ENCODE measurements at places on chromosomes 2 and 18.
A peak's percentile ranks its signal among the peaks of the same experiment; 100 is the strongest.

DNA sequence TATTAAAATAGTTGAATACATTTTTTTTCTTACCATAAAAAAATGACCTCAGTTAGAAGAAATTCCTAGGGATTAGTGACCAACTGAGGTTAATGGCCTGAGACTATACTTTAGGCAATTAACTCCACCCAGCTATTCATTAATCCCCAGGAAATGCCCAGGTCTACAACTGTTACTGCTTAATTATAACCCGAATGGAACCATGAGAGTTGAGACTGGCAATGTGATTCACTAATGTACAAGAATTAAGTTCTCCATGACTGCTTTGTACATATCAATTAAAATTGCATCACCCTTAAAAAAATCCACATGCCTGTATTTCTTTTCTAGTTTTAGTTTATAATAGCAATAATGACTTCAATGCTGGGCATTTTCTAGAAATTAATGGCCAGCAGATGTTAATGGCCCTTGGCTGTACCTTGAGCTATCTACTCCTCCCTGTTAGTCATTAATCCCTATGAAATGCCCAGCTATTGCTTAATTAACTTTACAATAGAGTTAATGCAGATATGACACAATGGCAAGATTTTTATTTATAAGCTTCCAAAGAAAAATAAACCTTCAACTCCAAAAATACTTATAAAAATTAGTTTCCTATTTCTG lies 44.1 kb downstream of the ERBB4 start:
- DNase-seq: no peak

DNA sequence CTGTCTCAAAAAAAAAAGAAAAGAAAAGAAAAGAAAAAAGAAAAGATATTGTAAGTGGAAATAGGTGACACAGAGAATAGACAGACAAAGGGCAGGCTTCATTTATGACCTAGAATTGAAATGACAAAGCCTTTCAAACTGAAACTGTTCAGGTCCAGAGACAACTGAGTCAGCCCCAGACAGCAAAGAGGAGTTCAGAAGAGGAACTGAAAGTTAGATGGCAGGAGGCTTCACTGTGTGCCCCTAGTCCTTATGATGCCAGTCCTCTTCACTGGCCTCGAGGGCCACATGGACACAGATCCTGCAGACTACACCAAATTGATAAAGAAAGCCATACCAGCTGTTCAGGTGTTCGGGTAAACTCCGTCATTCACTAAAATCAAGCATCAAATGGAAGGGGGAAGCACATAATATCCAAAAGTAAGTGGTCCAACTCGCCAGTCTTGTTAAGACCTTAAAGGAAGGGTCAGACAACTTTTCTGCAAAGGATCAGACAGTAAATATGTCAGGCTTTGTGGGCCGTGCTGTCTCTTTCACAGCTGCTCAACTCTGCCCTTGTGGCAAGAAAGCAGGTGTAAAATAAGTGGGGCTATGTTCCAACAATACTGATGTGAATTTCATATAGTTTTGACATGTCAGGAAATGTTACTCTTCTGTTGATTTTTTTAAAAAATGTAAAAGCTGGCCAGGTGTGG lies 231.9 kb upstream of the MGAT5 start:
- DNase-seq: no peak

- no peak for DNase-seq
These were observed 37.3 kb downstream of the GPD2 start for GRCh38 chr2:156473445-156473844.

DNA sequence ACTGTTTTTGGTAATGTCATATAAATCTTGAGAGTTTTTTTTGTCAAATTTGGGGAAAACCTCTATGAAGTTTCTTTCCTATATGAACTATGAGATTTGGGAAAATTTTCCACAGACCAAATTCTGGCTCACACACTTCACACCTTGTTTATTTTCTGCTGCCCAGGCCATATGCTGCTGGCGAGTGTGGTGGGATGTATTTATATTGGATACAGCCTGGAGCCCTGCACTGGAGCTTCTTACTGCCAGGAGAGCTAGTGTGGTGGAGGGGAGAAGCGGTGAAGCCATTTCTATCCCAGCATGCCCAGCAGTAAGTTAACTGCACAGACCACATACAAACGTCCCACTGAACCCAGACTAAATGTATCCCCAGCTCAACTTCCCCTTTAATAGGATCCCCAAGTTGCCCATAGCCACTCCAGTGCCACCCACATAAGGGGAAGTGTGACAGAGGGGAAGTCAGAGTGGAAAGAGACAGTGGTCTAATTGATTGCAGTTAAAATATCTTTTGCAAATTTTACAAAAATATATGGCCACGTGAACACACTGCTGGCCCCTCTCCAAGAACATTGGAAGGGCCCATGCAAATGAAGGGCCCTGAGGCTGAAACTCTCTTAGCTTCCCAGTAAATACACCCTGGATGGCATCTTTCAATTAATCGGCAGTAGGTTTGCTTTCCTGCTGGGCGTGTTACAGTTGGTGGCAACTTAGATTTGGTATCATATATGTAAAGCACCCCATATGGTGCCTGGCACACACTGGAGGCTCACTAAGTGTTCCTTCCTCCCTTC lies 146.6 kb upstream of the ITGA6 start:
- no peak for DNase-seq

GRCh38 chr2:79977792-79978191 lies 326.8 kb downstream of the LRRTM1 start:
- DNase-seq: no peak

DNA sequence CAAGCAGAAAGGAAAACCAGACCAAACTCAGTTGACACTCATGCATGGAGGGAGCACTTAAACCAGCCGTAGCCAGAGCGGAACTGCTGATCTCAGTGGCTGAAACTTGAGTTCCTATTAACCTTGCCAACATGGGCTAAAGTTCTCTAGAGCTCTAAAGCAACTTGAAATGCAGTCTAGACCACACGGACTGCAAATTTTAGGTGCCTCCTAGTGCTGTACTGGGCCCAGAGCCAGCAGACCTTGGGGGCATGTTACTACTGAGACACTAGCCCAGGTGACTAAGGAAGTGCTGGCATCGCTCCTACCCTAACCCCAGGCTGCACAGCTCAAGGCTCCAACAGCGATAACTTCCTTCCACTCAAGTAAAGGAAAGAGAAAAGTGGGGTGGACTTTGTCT lies 236.5 kb downstream of the AKAIN1 start:
- DNase-seq: no peak

DNA sequence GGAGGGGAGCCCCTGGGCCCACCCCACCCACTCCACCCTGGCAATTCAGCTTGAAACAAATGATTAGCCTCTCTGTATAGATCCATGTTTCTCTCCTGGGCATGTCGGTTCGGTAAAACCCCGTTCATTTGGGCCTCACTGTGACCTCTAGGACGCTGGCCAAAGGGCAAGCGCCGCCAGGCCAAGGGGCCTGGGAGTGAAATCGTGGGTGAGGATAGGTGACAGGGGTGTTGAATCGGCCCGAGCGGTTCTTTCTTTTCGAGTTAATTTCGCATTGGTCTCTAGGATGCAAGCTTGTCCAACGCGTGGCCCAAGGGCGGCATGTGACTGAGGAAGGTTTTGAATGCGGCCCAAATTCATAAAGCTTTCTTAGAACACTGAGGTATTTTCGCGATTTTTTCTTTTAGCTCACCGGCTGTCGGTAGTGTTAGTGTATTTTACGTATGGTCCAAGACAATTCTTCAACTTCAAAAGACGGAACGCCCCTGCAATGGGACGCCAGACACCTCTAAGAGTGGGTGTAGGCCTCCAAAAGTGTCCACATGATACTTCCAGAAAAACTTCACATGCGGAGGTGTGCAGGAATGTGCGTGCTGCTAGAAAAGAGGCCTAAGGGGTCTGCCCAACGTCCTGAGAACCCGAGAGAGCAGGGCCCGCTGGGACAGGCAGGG lies 9.8 kb upstream of the ARID5A start:
- no peak for DNase-seq

GRCh38 chr2:149735237-149735958 lies 147.8 kb upstream of the MMADHC start:
- no peak for DNase-seq

DNA sequence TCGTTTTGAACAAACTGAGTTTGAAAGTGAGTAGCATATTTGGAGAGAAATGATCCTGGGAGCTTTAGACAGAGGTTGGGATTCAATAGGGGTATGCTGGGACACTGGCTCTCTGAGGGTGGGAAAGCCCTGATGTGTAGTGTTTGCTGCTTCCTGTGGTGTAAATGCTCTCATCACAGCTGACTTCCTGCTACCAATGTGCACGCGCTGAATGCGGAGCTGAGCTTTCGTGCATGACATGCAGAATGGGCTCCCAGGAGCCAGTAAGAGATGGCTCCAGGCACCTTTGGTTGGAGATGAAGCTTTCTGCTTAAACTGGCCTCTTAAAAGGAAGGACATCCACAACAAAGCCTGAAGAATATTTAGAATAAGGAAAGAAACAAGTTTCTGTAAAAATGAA lies 224.1 kb upstream of the CCDC150 start:
- DNase-seq: no peak

GRCh38 chr18:66972681-66973080 lies 368.8 kb upstream of the CDH19 start:
- DNase-seq: no peak

GRCh38 chr2:25738383-25739343 lies 65.3 kb upstream of the DTNB start:
- DNase-seq: no peak

DNA sequence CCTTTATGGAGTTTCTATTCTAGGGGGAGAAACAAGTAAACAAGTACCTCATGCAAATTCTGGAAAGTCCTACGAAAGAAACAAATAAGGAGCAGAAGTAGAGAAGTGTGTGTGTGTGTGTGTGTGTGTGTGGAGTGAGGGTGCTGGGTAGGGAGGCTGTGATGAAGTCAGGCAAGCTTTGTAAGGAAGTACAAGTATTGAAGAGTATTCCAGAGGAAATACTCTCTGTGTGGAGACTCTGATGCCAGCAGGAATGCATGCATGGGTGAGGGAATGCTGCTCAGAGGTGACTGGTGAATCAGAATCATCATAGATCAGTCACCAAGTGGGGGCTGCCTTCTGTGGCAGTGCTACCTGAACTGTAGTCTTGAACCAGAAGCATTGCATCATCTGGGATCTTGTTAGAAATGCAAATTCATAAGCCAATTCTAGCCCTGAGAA lies 34.5 kb downstream of the SLC4A3 start:
- DNase-seq: peak; percentile 34

DNA sequence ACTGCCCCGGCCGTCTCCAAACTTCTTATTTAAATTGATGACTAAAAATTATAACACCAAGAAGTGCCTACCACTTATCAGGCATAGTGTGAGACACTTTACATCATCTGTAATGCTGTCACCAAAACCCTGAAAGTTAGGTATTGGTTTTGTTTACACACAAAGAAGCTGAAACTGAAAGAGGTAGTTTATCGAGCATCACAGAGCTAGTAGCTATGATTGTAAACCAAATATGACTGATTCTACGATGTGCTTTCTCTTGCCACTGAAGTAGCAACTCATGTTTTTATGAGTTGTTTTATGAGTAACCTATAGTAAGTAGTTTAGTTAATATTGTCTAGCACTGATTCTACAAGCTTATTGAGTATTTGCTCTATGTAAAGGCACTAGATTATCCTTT lies 31.5 kb downstream of the DYNC1I2 start:
- no peak for DNase-seq

- DNase-seq: no peak
These were observed 373.7 kb downstream of the SOCS6 start for GRCh38 chr18:70662588-70662987.

DNA sequence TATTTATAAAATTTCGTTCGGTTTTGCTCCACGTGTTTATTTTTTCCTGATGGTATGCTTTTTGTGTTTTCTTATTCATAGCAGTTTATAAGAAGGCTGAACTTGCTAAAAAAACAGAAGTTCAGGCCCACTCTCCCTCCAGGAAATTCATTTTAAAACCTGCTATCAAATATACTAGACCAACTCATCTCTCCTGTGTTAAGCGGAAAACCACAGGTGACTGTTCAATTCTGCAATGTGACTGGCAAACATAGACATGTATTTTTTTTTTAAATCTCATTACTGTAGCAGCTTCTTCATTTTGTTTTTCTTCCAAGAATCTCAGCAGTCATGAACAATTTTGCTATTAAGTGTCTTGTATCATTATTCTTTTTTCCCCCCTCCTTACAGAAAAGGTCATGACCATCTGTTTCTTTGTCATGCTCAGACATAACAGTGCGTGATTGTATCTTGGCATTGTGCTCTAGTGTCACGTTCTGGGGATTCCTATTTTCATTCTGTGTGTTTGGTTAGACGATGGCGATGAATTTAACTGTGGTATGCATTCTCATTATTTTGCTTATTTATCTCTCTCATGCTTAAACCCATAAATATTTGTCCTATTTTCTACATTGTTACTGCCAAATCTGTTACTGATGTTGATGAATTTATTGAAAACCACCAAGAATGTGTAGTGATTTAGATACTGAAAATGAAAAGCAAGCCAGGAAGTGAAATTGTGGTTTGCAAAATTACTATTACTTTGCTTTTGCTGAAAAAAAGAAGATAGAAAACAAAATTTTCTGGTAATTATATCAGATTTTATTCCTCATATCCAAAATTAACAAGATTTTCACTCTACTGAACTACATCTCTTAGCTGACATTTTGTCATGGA lies 74.6 kb upstream of the UNC80 start:
- no peak for DNase-seq

DNA sequence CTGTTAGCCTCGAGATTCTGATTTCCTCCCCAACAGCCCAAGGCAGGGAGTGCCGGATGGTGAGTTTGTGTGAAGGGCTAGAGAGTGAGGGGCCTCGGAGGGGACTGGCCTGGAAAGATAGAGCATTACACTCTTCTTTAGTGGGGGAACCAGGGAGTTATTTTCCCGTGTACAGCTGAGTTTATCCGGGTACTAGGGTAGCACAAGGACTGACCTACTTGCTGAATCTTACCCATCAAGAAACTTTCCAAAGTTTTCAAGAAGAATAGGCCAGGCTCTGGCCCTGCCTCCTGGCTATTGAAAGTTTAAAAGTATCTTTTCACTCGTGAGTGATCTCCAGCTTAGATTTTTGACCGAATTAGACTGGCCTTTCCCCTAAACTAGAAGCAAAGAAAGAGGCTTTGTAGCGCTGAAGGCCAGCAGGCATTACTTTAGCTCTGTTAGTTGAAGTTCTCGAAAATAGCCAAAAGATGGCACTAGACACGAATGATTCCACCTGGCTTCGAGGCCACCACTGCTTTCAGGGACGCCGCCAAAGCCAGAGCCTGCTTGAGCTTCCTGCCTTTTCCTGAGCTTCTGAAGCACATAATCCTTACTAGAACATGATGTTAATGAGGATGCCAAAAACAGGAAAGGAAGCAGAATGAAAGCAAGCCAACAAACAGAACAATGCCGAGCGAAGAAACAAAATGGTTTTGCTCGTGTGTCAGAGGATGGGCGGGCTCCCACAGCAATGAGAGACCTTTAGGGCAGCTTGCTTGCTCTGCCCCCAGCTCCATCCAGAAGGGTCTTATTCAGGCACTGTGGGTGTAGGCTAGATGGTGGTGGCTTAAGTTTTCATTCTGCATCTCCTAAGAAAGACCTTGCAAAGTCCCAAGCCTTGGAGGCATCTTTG lies 55.8 kb downstream of the TSN start:
- DNase-seq: no peak

GRCh38 chr2:72271766-72272641 lies 124.3 kb upstream of the CYP26B1 start:
- no peak for DNase-seq

Measured in vagina (tissue), 2 donors.